ENCODE measurements at places on chromosomes 7 and 10.

GRCh38 chr7:1175967-1176851 is 16.2 kb upstream of the ZFAND2A start:
- peak; percentile 81 for DNase-seq

DNA sequence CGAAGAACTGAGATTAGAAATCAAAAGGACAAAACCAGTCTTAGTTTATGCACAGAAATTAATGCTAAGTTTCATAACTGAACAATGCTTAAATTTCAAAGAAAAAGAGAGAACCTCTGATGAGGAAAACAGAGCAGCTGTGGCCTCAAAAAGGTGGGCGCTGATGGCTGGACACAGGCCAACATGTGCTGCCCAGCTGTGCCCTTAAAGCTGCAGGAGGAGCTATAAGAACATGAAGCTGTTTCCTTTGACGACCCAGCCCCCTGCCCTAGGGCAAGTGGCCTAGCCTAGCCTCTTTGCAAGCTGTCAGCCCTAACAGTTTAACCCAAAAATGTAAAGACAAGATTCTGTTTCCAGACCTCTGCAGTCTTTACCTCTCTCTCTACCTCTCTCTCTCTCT is 107.7 kb downstream of the GRID1 start:
- no peak for DNase-seq

GRCh38 chr7:142939226-142939910 is at the start of gene LLCFC1:
Gene LLCFC1 (plus strand): TSS chr7:142939484. CDS start chr7:142939622, 138 bp downstream.
- DNase-seq: peak; percentile 75

GRCh38 chr7:15508258-15508657 is 53.6 kb downstream of the AGMO start:
- DNase-seq: no peak

- no peak for DNase-seq
Observed at GRCh38 chr7:150358433-150358832, 10.2 kb upstream of the REPIN1 start.

DNA sequence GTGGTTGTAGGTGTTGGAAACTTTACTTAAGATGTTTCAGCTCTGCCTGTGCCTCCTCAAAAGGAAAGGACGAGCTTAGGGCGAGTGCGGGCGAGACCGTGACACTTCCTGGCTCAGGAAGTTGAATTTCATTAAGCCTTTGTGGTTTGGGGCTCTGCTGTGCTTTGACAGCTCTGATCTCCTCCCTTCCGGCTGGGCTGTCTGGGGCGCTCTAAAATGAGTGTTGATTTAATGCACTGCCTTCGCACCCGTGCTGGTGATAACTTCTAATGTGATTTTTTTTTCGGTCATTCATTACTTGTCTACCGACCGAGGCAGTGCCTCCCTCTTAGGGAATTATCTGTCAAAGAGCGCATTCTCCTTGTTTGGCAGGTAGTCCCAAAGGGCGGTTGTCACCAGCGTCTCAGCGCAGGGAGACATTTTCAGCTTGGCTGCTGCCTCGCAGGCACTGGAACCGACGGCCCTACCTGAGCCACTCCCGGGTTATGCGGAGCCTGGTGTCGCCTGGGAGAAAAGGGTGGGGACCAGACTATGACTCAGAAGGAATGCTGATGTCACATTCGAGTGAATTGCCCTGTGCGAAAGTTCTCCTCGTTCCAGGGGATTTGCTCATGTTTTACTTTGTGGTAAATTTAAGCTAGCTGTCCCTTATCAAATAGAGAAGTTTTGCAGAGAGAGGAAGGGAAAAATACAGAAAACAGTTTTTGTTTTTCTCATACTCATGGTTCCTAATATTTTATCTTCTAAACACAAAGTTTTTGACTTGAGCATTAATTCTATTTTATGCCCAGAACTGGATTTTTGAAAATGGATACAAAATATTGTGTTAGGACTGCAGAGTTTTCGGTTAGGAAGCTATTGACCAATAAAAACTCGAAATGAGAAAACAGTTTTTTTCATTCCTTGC is 920 bp downstream of the TES start:
- DNase-seq: peak; percentile 95

DNA sequence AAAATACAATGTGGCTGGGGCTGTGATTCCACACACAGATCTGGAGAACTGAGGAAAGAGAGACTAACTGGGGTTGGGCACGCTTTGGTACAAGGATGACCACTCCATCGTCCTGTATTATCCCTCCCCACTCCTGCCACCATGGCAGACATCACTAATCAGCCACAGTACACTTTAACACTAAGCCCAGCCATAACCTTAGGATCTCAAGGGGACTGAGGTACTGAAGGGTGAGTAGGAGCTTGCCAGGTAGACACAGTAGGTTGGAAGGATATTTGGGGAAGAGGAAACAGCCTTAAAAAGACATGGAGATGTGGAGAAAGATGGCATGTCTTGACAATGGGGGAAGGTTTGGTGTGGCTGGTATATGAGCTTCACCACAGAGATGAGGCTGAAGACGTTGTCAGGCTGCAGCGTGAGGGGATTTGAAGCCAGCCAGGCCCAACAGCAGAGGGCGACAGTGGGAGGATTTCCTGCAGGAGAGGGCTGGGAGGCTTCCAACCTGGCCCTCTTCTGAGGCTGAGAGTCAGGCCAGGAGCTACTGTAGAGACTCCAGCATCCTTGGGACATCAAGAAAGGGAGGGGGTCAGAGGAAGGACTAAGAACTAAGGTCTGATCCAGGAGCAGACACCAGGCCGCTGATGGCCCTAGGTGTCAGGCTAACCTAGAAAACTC is 58.6 kb upstream of the COL13A1 start:
- peak; percentile 40 for DNase-seq

- no peak for DNase-seq
Observed at GRCh38 chr10:76631884-76632766, 1005.5 kb downstream of the KCNMA1 start.

DNA sequence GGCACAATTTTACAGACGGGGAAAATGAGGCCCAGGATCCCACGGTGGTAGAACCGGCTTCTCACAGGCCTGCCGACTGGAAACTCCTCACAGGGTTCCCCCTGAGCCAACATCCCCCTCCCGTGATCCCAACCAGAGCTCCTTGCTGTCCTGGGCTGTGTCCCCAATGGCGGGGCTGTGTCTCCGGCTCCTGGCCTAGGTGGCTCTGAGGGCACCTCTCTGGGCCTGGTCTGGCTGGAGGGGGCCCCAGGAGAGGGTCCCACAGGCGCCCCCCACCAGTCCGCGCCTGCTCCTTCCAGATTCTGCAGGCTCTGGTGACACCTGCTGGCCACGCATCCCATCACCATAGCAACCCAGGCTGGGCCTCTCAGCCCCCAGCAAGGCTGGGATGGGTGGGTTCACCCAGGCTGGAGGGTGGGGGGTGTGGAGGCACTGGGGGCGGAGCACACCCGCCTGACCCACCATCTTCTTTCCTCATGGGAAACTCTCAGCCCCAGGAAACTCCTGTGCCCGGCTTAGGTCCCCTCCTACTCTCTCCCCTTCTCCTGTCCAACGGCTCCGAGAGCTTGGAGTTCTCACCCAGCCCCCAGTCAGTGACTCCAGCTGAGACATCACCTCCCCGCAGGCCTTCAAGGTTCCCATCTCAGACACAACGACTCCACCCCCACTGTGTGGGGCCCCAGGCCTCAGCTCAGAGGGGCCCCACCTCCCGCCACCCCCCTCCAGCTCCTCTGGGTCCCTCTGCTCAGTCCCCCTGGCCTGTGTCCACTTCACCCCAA is 27.1 kb upstream of the TNRC18 start:
- peak; percentile 60 for DNase-seq

- no peak for DNase-seq
Observed at GRCh38 chr7:81903115-81903514, 133.3 kb upstream of the HGF start.

- no peak for DNase-seq
Observed at GRCh38 chr7:132004529-132004928, 448.1 kb upstream of the PODXL start.

DNA sequence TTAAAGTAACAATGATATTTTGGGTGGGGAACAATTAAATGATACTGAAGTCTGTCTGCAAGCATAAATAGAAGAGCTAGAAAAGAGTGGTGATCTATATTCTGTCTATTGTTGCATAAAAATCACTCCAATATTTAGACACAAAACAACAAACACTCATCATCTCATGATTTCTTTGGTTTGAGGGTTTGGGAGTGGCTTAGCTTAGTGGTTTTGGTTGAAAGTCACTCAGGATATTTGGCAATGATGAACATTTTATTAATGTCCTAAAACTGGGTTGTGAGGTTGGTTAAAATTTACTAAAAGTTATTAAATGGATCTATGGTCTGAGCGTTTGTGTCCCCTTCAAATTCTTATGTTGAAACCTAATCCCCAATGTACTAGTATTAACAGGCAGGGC is 54.7 kb upstream of the EGFR start:
- no peak for DNase-seq

DNA sequence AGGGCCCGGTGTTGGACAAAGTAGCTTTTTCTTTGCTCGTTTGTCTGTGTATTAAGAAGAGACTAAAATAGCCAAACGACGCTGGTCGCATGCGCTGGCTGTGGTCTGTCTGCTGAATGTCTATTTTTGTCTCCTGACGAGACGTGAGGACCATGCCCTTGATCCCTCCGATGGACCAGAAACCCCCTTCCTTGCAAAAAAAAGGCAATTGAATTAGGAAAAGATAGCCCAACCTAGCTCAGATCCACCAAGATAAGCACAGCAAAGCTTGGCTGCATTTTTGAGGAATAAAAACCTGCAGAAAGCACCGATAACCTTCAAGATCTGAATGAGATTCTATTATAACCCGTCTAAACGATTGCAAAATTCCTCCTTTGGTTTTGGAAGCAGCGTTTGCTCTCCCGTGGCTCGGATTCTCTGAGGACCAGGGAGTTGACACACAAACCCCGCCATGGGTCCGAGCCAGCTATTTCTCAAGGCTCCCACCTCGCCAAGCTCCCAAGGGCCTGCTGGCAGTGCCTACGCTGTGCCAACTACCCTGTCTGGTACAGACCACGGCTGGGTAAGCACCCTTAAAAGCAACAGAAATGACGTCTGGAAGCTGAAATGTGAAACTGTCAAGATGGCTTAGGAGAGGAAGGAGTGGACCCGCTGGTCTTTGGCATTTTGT is 17.7 kb upstream of the TTYH3 start:
- no peak for DNase-seq

- no peak for DNase-seq
Observed at GRCh38 chr10:110893559-110894179, 21.9 kb downstream of the PDCD4 start.

- DNase-seq: no peak
Observed at GRCh38 chr10:43317422-43317821, 50.6 kb upstream of the RASGEF1A start.

DNA sequence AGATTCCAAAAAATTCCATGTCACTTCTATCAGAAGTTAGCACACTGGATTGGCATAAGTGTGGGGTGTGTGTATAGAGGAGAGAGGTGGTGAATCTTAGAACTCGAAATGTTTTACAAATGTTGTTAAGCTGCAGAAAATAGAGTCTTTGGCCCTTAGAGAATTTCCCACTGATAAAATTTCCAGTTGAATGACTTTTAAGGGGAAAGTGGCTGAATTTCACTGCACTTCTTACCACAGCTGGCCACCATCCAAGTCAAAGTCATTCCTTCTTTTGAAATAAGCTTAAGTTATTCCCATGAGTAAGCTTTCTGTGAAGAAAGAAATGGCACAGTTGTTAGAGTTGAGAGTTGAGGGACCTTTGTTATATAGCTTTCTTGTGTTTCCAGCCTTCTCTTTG is 13.9 kb downstream of the VCL start:
- no peak for DNase-seq

DNA sequence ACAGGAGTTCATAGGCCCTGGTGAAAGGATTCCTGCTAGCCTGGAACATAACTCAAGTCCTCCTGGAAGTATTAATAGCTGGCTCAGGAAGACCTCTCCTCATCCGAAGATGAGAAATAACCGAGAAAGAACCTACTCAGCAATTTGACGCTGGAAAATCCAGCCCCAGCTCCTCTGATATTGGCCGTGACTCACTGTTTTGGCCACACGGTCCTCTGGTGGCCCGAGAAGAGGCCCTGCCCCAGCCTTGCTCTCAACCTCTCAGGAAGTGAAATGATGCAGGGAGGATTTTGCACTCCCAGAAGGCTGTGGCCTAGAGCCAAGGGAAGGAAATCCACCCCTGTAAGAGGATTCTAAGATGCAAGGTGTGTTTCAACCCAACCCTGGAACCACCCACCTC is 121.6 kb downstream of the MTPAP start:
- no peak for DNase-seq

DNA sequence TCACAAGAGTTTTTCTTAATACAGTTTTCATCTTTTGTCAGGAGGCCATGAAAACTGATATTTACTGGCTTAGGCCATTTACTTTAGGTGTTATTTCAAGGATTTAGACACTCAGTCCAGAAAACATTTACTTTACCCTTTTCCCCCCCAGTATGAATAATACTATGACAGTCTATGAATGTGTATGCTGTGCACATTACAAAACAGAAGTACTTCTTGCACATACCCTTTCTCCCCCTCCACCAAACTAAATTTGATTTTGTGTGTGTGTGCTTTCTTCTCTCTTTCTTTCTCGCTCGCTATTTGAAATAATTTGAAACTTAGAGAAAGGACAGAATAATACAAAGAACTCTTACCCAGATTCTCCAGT is 41.3 kb downstream of the RBM33 start:
- no peak for DNase-seq

DNA sequence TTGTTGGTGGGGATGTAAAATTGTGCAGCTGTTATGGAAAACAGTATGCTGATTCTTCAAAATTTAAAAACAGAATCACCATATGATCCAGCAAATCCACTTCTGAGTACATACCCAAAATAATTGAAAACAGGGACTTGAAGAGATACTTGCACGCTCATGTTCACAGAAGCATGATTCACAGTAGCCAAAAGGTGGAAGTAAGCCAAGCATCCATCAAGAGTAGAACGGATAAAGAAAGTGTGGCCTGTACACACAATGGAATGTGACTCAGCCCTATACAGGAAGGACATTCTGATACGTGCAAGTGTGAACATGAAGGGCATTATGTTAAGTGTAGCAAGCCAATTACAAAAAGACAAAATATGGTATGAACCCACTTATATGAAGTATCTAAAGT is 696.7 kb upstream of the CELF2 start:
- DNase-seq: no peak

DNA sequence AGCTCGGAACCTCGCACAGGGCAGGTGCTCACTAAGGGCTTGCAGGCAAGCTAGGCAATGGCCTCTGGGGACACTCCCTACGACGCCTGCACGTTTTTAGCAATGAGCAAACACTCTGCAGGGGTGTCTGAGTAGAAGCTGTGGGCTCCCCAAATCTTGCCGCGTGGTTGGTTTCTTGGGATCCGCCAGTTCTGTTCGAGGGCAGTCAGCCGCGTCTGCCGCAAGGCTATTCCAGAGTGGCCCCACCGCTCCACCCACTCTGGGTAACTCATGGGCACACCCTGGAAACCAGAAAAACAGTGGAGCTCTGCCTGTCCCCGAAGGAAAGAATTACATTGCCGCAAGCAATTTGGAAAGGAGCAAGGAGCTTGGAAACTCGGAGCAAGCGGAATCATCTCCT is 189.3 kb upstream of the LYZL2 start:
- no peak for DNase-seq

GRCh38 chr10:123958241-123958640 is 66.6 kb upstream of the CPXM2 start:
- no peak for DNase-seq

- no peak for DNase-seq
Observed at GRCh38 chr7:150855476-150856302, 3.4 kb downstream of the AOC1 start.

GRCh38 chr7:104946338-104946737 is 67.7 kb upstream of the KMT2E start:
- no peak for DNase-seq
